Right lobe of liver (tissue), 6 donors: ENCODE measurements at places on chromosomes 1 and 21.

GRCh38 chr21:36004441-36004840 is 55.9 kb downstream of the SETD4 start:
- no peak for DNase-seq

- no peak for DNase-seq
Observed at GRCh38 chr1:236069796-236070195, 4.9 kb upstream of the NID1 start.

DNA sequence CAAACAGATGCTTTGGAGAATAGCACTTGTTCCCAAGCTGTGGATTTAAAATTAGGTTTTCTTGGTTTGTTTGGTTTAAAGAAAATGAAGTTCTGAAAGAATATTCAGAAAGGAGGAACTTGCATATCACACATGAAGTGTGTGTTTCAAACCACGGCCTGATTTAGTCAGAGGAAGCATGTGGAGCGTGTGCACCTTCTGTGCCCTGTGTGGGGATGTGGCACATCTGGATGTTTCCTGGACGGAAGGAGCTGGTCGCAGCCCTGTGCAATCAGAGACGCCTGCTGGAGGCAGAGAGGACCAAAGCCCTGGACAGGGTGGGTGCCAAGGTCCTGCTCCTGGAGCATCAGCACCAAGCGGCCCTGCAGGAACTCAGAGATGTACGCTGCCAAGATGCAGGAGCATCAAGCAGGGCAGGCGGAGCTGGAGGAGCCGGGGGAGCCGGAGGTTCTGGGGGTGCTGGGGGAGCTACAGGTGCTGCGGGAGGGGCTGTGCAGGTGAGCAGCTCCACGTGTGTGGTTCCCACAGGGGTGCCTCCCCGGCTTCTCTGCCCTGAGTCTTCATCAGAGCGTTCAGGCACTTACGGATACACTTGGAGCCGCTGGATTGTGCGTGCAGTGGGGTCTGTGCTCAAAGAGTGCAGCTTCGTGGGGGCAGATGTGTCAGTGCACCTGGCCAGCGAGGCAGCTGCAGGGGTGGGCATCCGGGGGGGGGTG is 45.7 kb downstream of the PCNT start:
- DNase-seq, result no peak

DNA sequence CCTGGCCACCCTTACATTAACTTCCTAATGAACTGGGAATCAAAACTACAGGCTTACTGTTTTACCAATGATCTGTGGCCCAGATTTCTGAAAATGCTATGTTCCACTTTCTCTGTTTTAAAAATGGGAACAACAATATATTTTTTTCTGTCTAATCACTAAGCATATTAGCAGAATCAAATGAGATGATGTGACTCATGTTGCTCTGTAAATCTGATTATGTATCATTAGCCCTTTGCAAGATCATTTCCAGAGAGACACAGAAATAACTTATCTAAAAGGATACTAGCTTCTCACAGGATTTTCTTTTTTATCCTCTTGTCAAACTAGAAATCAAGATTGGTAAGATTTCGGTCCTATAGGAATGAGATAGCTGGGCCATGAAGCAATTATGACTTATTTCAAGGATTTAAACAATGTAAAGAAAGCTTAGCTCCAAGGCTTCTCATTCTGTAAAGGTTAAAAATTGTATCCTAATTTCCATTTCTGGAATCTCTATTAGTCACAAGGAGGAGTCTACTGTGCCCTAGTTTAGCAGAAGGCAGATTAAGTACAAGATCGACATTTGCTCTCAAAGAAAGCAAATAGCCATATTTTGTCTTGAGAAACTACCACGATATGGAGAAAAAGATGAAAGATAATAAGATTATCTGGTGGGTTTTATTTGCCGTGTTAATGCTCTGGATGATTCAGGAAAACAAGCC is 32.4 kb upstream of the CAMSAP2 start:
- DNase-seq, result no peak

GRCh38 chr1:57590978-57591377 is 167.1 kb upstream of the DAB1 start:
- no peak for DNase-seq

DNA sequence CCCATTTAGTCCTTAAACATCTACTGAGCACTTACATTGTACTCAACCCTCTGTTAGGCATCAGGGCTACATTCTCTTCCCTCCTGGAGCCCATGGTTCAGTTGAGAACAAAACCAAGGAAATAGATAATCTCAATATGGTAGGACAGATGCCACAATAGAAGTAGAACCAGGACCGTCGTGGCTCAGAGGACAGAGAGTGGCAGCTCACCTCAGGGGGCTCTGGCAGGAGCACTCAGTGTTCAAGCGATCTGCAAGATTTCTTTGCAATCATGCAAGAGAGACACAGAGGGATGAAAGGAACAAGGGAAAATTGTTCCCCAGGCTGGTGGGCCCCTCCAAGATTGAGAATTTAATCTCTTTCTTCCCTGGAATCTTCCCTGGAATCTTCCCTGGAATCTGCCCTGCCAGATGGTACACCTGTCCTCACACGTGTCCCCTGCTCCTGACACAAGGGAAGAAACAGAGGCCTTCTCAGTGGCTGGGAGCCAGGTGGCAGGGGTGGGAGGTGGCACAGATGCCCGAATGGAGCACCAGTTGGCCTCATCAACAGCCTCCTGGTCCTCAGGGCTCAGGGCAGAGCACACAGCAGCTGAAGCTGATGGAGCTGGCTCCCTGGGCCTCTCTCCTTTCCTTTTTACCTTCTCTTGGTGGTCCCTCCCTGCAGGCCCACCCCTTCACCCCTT is 135.4 kb downstream of the PLXNA2 start:
- DNase-seq, result no peak

GRCh38 chr1:234994436-234995295 is 134.0 kb downstream of the TOMM20 start:
- DNase-seq, result no peak

DNA sequence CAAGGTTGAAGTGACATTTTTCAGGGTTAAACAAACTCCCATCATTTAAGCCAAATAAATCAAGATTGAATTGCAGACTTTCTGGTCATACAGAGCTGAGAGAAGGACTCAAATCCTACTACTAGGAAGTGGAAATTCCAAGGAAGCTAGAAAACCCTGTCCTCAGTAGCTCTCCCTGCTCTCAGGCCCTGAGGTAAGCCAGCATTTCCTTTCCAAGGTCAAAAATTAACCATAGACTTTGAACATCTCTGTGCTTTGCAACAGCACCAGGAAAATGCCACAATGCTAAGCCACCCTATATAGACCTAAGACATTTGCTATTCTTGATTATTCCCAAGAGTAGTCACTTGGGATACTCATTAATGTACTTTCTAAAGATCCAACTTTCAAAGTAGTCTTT is 45.1 kb downstream of the LUZP1 start:
- no peak for DNase-seq

DNA sequence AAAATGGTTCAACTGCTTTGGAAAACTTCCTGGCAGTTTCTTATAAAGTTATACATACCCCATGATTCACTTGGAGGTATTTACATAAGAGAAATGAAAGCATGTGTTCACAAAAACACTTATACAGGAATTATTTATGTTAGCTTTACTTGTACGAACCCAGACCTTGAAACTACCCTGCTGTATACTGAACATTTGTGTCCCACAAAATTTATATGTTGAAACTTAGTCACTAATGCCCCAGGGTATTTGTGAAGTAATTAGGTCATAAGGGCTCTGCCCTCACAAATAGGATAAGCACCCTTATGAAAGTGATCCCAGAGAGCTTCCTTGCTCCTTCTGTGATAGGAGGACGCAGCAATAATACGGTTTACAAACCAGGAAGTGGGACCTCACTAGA is 42.7 kb upstream of the B3GALT2 start:
- DNase-seq, result no peak

DNA sequence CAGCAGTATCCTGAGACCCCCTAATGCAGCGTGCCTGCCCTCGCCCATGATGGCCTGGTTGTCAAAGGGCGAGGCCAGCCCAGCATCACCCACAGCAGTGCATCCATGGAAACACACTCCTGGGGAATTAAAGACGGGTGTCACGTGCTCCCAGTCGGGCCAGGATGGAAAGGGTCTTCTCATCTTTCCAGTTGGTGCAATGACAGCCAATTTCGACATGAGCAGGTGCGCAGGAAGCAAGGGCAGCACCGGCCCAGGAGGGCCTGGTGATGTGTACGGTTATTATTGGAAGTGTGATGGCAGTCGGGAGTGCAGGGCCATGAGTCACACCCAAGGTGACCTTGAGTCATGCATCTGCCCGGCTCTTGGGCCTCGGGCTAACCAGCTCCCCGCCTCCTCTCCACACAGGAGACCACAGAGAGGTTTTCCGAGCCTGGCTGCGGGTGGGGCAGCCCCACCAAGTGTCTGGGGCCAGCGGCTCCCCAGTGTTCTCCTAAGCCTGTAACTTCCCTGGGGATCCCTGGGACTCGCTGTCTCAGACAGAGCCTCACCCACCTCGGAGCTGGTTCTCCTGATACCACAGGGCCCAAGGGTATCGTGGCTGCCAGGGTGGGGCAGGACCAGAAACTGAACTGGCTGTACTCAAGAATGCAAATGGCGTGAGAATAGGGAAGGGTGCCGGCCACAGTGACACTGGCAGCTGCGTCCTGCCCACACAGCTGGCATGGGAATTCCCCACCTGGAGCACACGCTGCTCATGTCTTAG is 119.8 kb downstream of the SIK1 start:
- no peak for DNase-seq

DNA sequence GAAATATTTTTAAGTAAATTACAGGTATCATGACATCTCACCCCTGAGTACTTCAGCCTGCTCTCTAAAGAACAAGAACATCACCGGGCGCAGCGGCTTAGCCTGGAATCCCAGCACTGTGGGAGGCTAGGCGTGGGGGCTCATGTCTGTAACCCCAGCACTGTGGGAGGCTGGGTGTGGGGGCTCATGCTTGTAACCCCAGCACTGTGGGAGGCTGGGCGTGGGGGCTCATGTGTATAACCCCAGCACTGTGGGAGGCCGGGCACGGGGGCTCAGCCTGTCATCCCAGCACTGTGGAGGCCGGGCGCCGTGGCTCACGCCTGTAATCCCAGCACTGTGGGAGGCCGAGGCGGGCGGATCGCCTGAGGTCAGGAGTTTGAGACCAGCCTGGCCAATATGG is 7.7 kb upstream of the CDK11B start:
- DNase-seq, result peak; percentile 37

DNA sequence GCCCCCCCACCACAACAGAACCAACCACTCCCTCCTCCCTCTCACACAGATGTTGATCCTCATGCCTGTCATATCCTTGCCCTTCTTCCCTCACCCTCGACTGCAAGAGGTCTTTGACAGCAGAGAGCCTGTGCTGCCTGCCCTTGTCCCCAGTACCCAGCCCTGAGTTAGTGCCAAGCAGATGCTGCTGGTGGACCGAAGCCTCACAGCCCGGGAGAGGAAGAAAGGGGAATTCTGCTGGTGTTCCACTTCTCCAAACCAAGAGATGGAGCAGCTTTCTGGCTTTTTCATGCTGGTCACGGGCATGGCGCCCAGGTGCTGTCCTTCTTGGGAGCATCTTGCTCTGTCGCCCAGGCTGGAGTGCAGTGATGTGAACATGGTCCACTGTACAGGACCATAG is 69.1 kb downstream of the SLC66A1 start:
- no peak for DNase-seq

DNA sequence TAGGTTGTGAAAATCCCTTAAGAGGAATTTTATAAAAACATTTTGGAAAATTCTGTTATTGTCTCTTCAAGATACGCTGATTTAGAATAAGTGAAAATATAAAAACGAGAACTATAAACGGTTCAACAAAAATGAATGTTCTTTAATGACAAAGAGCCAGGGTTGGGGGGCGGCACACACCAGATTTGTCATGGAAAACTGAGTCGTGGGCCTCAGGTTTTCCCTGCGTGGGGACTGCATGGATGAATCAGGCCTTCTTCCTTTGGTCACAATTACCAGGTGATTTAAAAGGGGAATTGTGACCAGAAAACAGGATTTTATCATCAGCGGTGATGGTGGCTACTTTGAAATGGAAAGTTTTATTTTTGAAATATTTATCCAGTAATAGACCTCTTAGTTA is 8.6 kb downstream of the LHX4 start:
- DNase-seq, result no peak

GRCh38 chr1:156927215-156928042 is 7.0 kb downstream of the LRRC71 start:
- peak; percentile 78 for DNase-seq

- peak; percentile 46 for DNase-seq
Observed at GRCh38 chr1:26862781-26863684, at the start of gene SFN. Gene SFN, plus strand, starts transcription at chr1:26863149. Its CDS starts 64 bp downstream, at chr1:26863213.

GRCh38 chr1:177525176-177525575 is 354.4 kb downstream of the BRINP2 start:
- DNase-seq, result no peak

DNA sequence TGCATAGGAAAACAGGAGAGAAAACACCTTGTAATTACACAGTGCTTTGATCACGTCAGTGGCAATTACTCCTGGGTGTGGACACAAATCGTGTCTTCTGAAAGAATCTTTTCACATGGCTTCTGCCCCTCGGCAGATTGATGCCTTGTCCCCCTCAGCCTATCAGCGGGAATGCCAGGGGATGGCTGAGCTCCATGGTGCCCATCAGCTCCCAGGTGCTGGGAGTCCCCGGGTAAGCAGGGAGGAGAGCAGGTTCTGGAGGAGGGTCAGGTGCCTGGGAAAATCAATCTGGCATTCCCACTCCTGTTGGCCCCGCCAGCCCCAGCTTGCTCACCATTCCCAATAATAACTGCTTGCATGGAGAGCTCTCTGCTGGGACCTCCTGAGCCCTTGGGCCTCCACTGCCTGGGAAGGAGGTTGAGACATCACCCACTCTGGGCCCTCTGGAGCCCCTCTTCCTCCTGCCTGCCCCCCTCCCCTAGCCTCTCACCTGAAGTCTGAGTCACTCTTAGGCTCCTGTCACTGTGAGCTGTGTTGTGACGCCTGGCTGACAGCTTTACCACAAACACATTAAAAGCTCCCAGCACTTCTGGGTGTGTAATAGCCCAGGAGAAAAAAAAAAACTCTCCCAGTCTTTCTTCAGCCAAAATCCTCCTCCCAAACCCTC is 4.9 kb downstream of the CAMK2N1 start:
- DNase-seq, result peak; percentile 67

- DNase-seq, result no peak
Observed at GRCh38 chr1:221720545-221720944, 21.3 kb downstream of the DUSP10 start.

DNA sequence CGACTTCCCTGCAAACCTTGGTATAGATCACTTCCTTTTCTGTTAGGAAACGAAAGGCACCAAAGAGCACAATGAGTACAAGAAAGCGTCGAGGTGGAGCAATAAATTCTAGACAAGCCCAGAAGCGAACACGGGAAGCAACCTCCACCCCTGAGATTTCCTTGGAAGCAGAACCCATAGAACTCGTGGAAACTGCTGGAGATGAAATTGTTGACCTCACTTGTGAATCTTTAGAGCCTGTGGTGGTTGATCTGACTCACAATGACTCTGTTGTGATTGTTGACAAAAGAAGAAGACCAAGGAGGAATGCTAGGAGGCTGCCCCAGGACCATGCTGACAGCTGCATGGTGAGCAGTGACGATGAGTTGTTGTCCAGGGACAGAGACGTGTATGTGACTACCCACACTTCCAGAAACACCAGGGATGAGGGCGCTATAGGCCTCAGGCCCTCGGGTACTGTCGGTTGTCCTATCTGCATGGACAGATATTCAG is 18.5 kb downstream of the FAM89A start:
- no peak for DNase-seq

GRCh38 chr1:34075576-34075975 is 89.5 kb downstream of the CSMD2 start:
- DNase-seq, result no peak
